ENCODE measurements at places on chromosomes 3 and 15.

GRCh38 chr15:85333132-85333831 lies 47.1 kb upstream of the AKAP13 start:
- no peak for DNase-seq

DNA sequence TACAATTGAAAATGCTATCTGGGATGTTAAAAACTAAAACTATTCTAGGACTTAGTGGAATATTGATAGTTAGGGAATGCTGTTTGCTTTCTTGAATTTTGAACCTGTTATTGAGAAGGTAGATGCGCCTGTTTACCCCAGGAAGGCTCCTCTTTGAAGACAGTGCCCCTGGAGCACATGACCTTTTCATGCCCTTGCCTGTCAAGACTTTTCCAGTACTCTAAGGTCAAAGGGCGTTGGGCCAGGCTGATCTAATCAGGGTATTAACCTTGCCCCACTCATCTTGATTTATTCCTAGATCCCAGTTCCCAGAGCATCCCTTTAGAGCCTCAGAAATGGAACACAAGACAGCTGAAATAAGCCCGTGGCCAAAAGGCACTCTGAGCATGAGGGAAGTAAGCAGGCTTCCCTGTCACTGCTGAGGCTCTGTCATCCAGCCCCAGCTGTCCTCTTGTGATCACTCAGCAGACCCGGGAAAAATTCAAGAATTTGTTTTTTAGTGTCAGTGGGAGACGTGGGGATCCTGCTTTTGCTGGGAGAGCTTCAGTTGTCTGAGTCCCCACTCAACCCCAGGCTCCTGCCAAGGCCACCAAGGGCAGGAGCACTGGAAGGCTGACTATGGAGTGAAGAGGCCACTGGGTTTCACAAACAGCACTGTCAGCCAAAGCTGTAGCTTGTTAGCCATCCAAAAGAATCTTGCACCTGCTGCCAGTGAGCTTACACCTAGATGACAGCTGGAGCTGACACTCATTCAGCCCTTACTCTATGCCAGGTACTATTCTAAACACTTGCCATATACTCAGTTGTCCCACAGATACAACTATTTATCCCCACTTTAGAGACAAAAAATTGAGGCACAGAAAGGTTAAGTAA lies 169.0 kb downstream of the PGPEP1L start:
- DNase-seq: no peak

- DNase-seq: no peak
These were observed 10.2 kb upstream of the ITPKA start for GRCh38 chr15:41483519-41483918.

DNA sequence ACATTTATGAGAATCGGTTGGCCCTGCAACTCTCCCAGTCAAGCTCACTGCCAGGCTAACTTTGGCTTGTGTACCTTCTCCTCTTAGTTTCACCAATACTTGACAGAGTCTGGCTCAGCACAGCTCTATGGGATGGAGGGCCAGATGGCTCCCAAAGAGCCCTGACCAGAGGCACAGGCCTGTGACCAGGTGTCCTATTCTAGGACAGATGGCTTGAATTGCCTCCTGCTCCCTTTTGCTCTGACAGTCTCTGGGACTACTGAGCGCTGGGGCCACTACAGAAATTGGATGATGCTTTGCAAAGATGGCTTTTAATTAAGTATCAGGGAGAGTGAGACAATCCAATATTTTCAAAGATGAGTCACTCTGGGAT lies 10.3 kb upstream of the ARID3B start:
- DNase-seq: no peak
